CD4-positive, alpha-beta T cell treated with Interleukin-17A for 4 hours (primary cell): ENCODE measurements at places on chromosomes 7 and 10.

DNA sequence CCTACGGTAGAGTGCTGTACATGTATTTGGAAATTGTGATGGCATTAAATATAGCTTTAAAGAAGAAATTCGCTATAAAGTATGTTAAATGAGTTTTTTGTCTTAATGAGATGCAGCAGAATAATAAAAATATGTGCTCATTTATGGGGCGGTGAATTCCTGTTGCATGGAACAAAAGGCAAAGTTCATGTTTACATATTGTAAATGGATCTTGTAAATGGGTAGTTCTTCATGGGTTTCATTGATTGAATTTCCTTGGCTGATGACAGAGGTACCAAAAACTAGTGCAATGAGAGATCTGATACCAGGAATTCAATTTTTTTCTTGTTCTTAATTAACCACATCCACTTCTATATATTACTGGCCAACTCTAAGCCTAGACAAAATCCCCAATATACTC lies 284.2 kb downstream of the SUGCT start:
- DNase-seq: no peak

DNA sequence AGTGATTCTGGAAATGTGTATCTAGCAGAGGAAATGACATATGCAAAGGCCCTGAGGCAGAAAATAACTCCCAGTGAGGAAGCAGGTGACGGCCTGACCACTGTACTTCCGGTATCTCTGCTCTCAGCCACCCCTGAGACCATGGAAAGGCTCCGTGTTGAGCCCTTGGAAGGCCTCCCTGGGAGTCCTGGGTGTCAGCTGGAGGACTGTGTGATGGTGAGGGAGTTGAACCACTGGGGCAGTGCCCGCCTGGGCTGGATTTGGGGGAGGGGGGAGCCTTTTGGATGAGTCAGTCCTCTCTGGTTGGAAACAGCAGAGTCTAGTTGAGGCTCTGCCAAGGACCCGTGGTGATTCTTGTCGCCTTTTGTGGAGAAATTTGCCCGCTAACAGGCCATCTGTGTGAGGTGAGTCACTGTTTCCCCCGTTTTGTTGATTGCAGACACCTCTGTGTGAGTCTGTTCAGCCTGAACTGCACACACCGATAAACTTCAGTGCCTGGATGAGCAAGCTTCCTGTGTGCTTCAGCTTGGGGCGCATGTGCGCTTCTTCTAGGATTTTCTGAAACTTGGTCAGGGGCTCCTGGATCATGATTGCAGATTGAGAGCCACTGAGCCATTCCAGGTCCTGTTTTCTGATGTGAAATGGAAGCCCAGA lies 98.6 kb downstream of the GRK5 start:
- DNase-seq: peak; percentile 89

GRCh38 chr7:43294080-43294630 lies 181.7 kb downstream of the HECW1 start:
- no peak for DNase-seq

- no peak for DNase-seq
Observed at GRCh38 chr7:128796327-128796726, 4.6 kb downstream of the CCDC136 start.

- no peak for DNase-seq
Observed at GRCh38 chr7:24654305-24654704, 81.1 kb downstream of the PALS2 start.

DNA sequence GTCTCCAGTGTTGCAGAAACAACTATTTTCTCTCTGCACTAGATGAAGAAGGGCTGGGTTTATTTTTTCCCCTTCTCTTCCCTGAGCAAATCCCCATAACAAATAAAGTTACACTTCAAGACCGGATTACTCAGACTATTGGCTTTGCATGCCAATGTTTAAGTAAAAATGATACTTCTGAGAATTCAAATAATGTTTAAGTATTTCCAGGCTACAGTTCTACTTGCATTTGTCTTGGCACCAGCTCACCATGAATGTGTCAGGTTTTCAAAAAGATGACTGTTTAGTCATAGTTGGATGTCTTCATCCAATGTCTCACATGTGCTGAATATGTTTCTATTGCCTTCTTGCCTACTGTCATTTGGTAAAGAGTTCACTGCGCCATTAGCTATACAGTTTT lies 912.6 kb downstream of the GATA3 start:
- DNase-seq: no peak

DNA sequence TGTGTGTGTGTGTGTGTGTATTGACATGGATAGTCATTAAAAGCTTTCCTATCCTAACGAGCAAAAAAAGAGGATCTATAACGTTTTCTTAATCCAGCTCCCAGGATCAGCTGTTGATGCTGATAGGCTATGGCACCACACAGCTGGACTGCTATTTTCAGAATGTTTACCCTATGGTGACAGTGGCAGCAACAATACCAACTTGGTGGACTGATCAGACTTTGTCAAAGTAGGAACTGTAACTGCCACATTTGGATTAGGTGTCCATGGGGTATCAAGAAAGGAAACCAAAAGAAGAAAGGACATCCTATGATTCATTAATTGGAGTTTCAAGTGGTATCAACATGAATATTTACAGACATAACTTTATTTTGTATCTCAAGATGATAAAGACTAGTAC lies 2.7 kb upstream of the CLEC5A start:
- no peak for DNase-seq

GRCh38 chr7:107049971-107050532 lies 5.5 kb downstream of the PRKAR2B start:
- DNase-seq: no peak

DNA sequence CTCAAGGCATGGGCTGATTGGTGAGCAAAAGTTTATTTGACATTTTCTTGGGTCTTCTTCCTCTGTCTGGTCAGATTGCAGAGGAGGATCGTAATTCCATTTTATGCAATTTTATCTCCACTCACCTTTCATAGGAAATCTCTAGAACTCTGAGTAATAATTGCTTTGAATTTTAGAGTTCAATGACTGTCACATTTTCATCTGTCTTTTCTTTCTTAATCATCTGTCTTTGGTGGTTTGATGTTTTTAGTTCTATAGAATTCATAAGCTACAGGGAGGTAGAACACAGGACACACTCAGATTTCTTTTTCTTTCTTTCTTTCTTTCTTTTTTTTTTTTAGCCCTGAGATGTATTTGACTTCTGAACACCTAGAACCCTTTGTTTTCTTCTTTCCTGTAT lies 11.6 kb downstream of the GATA3 start:
- DNase-seq: no peak

GRCh38 chr7:84013616-84014240 lies 180.9 kb downstream of the SEMA3A start:
- no peak for DNase-seq

- DNase-seq: no peak
Observed at GRCh38 chr10:69418052-69418752, 1.5 kb upstream of the TACR2 start.

GRCh38 chr7:43769791-43770465 lies 11.4 kb downstream of the BLVRA start:
- no peak for DNase-seq

GRCh38 chr7:21269021-21269420 lies 158.9 kb upstream of the SP4 start:
- no peak for DNase-seq

DNA sequence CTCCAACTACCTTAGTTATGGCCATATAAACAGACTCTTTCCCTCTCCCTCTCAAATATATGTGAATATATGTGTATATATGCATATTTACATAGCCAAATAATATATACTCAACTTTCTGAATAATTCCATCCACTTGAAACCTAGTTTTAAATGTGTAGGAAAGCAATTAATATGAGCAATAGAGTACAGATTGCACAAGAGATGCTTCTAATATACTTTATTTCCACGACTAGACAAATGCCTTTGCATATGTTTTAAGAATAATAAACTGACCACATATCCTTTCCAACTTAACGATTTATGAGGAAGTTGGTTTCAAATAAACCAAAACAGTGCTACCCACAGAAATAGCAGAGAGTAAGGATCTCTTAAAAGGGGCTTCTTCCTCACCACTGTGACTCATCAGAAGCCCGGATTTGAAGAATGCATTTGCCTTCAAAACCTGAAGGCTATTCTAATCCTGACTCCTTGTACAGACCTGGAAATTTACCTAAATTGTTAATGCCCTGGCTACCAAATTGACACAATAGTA lies 266.3 kb downstream of the AHR start:
- DNase-seq: no peak

DNA sequence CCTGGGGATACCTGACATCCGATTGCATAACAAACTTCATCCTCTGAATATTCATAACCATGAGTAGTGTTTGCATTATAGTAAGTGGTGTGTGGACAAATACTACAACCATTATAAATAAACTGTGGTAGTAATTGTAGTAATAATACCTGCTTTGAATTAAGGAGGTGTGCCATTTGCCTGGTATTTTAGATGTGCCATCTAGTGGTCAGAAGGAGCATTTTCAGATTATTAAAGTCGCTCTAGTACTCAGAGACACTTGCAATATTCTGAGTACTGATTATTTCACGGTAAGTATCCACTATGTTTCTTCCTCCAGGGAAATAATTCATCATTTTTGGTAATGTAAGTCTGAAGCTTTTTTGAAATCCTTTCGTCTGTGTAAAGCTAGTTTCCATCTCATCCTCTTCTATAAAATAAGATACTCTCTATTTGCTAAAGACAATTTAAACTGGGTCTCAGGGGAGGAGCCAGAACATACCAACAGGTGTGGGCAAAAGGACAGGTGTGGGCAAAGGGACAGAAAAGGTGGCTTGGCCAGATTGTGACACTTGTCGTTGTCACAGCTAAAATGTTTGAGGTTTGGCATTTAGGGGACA lies 115.3 kb upstream of the WDR11 start:
- DNase-seq: no peak

DNA sequence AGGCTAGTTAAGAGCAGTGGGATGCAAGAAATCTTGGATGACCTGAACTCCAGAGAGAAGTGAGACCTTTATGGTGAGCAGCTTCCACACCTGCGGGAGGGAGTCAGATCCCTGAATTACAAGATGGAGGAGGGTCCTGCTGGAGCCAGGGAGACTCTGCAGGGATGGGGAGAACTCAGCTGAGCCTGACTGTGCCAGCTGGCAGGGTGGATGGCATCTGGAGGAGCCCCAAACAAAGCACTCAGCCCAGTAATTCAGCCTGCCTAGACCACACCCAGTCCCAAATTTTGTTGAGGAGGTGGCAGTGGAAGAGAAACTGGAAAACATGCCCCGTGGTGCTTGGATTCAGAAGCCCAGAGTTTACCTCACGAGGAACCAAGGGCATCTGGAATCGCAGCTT lies 208.2 kb downstream of the WDR11 start:
- no peak for DNase-seq

DNA sequence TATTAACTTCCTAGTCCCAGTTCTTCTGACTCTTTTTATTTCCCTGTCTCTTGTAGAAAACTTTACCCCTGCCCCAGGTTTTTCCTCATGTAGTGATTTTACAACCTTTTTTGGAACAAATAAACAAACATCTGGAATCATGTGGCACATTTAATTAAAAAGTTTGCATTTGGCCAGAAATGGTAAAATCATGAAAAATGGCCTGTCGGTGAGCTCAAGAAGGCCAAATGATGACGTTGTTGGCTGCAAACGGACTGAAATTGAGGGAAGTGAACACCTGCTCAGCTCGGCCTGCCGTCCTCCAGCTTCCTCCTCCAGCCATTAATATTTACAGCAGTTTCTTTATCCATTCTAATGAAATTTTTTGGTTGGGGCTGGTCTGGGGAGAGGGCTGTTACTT lies 902.8 kb downstream of the LRMDA start:
- no peak for DNase-seq

- no peak for DNase-seq
Observed at GRCh38 chr7:130223646-130224045, 16.0 kb downstream of the SSMEM1 start.

- no peak for DNase-seq
Observed at GRCh38 chr7:4882169-4883032, 1.1 kb downstream of the RADIL start.

DNA sequence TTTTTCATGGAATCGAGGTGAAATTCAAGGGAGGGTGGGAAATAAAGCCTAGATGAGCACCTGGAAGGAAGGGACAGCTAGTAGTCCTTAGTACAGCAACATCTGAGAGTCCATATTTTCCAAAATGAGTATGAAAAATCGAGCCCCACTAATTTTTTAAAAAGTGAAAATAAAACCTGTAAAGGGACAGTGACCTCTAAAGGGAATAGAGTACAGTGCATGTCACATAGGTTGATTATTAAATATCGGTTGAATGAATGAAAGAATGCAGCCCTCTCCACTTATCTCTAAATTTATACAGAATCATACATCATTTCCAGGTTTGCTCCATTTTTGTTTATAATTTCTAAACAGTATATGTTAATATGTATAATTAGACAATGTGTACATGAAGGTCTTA lies 1088.5 kb upstream of the GHITM start:
- DNase-seq: no peak

DNA sequence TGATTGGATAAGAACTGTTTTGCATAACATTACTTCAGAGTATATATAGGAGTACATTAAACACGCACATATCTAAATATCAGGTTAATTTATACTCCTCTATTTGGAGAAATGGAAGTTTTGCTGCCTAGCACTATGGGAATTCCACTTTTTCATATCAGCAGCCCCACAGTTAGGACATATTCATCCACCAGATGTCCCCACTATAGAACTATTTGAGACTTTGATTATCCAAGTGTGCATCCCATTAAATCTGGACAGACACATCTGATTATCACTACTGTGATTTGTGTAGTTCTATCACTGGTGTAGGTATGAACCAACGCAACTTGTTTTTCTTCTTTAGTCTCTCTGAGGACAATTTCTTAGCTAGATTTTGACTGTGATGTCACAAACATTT lies 345.7 kb downstream of the THSD7A start:
- no peak for DNase-seq

GRCh38 chr10:29751684-29752083 lies 116.9 kb upstream of the SVIL start:
- no peak for DNase-seq

DNA sequence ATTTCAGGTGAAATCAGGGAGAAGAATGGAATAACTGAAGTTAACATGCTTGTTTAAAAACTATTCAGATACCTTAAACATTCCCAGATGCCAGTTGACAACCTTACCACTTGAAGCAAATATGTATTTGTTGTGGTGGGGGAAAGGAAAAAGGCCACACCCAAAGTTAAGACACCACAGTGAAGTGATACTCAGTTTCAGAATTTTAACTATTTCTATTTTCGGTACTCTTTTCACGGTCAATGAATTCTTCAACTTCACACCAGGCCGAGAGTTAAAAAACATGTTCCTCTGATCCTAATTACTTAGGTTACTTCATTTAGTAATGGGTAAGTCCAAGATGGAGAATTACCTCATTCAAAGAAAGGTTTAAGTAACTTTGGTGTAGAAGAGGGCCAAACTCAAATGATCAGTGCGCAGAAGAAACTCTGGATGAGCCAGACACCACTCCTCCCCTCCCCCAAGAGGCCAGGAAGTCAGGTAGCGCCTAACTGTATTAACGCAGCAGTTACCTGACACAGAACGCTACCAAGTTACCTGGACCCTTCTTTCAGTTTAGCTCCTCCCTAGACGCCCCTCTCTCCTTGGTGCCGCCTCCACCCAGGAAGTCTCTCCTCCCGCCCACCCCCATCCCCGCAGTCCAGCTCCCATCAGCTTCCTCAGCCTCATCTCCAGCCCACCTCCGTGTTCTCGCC lies 700 bp downstream of the MTPN start:
- peak; percentile 57 for DNase-seq
